Stimulated activated CD8-positive, alpha-beta memory T cell treated with anti-CD3 and anti-CD28 coated beads, Interleukin-4, amount 100 ng/mL, for 1 hour (primary cell): ENCODE measurements at places on chromosomes 13 and 19.
A peak's percentile ranks its signal among the peaks of the same experiment; 100 is the strongest.

DNA sequence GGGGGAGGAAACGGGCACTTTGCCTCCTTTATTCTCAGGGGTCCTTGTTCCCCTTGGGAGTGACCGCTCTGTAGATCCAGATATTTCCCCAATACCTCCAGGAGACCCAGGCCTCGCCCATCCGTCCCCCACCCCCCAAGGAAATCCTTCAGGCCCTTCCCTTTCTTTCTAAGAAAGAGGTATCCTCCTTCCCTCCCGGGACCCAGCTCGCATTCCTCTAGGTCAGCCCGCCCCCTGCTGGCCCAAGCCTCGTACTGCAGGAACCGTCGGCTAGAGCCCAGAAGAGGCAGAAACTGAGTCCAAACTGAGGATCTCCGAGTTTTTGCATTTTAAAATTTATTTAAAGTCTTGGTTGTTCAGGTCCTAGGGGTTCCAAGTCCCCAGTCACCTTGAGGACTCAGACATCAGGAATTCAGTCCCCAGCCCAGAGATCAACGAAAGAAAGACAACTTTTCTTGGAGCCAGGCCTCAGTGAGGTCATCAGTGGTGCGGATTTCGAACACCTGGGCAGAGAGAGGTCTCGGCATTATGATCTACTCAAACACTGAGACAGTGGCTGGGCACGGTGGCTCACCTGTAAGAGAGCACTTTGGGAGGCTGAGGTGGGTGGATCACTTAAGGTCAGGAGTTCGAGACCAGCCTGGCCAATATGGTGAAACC, 7.5 kb upstream of the LRFN1 start:
- peak; percentile 75 for DNase-seq

GRCh38 chr13:31522396-31522795, 216.9 kb upstream of the RXFP2 start:
- no peak for DNase-seq

- DNase-seq: no peak
Measured at GRCh38 chr13:23934520-23934919, 37.2 kb upstream of the C1QTNF9B start.

GRCh38 chr19:47618771-47619170, 9.8 kb downstream of the BICRA start:
- no peak for DNase-seq

DNA sequence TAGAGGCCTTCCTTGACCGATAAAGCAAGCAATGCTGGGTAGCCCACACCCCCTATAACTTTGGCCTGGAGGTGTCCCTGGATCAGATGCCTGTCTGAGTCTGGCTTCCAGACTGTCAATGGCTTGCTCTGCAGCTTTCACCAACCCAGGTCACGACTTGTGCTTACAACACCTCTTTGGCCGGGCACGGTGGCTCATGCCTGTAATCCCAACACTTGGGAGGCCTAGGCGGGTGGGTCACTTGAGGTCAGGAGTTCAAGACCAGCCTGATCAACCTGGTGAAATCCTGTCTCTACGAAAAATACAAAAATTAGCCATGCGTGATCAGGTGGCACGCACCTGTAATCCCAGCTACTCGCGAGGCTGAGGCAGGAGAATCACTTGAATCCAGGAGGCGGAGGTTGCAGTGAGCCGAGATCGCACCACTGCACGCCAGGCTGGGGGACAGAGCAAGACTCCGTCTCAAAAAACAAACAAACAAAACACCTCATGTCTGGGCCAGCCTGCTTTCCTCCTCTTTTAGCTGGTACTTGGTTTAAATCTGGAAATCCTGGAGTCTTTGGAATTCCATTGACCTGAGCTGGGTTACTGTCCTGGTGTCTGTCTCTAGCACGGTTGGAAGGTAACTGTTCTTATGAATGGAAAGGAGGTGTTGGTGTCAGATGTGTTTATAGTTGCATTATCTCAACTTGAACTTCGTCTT, 10.3 kb upstream of the GARRE1 start:
- no peak for DNase-seq

DNA sequence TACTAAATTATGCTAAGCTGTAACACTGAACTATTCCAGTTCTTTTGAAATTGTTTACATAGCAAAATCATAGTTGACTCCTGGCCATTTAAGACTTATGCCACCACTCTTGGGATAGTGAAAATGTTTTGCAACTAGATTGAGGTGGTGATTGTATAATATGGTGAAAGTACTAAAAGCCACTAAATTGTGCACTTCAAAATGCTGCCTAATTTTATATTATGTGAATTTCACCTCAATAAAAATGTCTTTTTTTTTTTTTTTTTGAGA, 5.0 kb upstream of the SAE1 start:
- DNase-seq: no peak

DNA sequence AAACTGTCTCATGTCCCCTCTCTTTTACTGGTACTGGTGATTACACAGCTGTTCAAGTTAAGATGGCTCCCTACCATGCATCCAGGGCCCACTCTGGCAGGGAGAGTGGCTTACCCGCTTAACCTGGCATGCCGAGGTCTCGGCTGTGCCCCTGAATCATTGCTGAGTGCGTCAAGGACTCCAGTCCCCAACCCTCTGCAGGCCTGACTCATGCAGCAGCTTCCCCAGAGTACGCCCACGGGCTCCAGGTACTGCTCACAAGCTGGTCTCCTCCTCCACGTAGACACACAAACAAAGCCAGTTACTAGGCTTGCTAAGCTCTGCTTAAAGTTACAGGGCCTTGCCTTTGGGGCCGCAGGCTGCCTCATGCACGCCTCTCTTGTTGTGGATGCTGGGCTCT, 447.4 kb downstream of the COG6 start:
- DNase-seq: no peak

- no peak for DNase-seq
Measured at GRCh38 chr19:36081385-36081784, 26.7 kb downstream of the WDR62 start.

DNA sequence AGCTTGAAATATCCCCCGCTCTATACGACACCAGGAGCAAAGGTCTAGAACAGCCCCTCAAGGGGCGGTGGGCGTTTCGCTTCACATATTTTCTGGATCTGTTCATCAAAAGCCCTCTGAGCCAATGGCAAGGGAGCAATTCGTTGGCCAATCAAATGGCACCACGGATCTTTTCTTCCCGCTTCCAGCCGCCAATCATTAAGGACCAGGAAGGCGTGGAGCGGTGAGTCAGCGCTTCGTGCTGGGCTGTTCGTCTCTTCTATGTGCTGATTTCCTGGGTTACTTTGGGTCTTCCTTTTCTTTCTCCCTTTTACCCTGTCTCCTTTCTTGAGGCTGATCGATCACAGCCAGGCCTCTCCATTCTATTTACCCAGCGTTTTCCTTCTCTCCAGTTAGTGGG, at the start of gene NLRP4:
NLRP4 (plus strand) TSS at position 201 of the 400 bp plus-strand sequence. CDS start 15,541 bp downstream, outside the sequence.
- DNase-seq: no peak

DNA sequence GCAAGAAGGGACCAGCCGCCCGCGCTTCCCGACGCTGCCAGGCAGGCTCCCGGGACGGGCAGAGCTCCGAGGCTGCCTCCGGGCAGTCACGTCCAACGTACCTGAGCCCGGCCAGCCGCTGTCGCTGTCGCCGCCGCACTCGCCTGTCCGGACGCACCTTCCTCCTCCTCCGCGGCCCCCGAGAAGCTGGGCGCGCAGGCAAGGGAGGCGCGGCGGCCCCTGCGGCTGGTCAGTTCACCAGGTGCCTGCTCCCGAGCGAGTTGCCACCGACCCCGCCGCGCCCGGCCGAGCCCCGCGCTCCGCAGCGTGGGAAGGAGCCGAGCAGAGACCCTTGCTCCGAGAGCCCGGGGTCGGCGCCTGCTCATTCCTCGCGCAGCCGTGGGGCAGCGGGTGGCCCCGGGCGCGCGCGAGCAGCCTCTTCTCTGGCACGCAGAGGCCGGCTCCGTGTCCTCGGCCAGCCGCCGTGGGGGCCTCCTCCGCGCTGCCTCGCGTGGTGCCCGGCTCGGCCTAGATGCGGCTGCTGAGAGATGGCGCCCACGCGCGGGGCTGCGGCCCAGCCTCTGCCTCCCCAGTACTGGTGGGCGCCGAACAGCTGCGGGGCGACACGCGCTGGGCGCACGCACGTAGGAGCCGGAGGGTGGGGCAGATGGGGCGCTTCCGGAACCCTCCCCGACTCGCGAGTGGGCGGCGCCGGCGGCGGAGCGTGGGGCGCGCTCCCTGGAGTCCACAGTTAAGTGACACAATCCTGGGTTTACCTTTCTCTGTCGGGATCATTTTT, 419.4 kb downstream of the UQCRFS1 start:
- DNase-seq: no peak

DNA sequence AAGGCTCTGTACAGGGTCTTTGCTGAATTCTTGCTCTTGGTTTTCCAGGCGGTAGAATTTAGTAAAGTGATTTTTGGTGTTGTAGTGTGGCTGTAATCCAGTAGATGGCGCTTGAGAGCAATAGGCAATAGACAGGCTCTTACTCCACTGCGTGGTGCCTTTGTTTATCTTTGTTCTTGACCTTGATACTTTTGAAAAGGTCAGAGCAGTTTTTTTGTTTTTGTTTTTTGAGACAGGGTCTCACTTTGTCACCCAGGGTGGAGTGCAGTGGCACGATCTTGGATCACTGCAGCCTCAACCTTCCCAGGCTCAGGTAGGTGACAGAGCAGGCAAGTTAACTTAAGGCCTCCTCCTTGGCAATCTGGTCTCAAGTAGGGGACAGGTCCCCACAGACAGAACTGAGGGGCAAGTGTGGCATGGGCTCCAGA, 12.2 kb upstream of the LILRA5 start:
- DNase-seq: no peak

DNA sequence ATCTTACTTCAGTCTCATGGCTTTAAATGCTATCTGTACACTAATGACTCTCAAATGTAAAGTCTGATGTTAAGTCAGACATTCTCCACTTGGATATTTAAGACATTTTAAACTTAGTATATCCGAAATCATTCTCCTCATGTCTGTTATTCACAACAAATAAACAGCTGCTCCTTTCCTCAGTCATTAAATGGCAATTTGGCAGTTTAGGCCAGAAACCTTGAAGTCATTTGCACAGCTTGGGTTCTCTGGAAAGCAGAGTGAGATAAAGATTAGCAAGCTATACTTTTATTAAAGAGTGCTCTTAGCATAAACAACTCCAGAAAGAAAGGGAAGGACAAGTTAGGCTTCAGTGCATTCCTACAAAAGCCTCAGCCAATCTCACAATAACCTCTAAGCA, 53.7 kb downstream of the DNAJC15 start:
- no peak for DNase-seq

DNA sequence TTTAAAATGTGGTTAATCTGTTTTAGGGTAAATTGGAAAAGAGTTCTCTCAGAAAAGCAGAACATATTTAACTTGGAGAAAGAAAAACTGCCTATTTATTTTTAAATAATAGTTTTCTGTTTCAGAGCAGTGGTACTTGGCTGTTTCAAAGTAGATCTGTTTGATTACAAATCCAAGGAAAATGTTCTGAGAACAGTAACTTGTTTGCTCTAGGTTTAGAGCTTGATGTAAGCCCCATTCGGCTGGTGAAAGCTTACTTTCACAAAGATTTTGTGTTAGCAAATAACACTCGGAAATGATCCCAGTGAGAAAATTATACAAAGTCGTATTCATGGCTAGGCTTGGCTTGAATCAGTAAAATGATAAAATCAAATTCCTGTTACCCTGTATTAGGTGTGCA, 395.8 kb upstream of the GPC6 start:
- DNase-seq: no peak

DNA sequence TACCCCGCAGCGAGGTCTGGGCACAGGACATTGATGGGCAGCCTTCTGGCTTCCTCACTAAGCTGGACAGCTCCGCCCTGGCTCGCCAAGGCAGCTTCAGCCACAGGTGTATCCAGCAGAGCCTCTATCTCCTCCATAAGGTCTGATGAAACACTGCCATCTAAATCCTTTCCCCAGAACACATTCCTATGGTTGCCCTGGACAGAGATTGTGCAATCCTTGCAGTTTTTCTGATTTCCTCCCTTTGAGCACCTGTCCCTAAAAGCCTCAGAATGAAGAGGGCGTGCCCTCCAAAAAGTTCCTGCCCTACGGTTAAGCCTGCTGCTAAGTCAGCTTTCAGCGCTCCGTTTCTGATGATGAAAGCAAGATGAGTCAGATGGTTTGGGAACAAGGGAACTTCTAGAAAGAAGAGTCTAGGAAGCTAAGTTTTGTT, 21.0 kb downstream of the CLEC4M start:
- DNase-seq: no peak

GRCh38 chr13:98853771-98854221, 101.3 kb upstream of the SLC15A1 start:
- no peak for DNase-seq

DNA sequence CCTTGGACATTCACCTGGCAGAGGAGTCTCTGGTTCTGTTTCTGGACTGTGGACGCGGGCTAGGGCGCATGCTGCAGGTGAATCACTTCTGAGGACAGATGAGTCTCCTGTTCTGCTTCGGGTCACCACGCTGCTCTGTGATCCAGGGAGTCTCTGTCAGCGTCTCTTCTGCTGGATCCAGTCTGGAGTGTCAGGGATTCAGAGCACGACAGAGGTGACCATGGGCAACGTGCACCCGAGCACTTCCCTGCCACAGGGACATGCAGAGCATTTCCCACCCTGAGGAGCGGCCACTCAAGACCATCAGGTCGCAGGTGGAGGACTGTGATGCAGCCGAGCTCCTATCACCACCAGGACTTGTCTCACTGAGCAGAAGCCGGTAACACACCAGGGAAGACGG, 24.4 kb upstream of the LILRA2 start:
- no peak for DNase-seq

GRCh38 chr13:98526182-98526512, 50.8 kb downstream of the STK24 start:
- no peak for DNase-seq

DNA sequence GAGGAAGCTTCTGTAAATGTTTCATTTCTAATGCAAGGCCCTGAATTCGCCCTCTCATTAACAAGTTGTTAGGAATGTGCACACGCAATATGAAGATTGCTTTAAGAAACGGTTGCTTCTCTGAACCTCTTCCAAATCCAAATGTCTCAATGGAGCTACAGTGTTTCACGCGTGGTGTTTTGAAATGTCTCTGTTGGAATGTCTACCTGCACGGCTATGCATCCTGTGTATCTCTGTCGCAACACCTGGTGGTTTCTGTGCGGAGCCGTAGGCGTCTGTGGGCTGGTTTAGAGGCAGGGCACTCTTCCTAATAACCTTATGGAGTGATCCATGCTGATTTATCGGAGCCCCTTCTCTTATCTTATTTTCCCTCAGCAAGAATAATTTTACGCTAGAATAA, 1584.2 kb upstream of the SLC10A2 start:
- DNase-seq: no peak

- no peak for DNase-seq
Measured at GRCh38 chr19:17243211-17243829, 2.4 kb downstream of the NR2F6 start.

GRCh38 chr13:32632343-32632909, 46.2 kb downstream of the PDS5B start:
- no peak for DNase-seq

GRCh38 chr13:64414381-64414780, 2815.8 kb downstream of the PCDH9 start:
- no peak for DNase-seq

DNA sequence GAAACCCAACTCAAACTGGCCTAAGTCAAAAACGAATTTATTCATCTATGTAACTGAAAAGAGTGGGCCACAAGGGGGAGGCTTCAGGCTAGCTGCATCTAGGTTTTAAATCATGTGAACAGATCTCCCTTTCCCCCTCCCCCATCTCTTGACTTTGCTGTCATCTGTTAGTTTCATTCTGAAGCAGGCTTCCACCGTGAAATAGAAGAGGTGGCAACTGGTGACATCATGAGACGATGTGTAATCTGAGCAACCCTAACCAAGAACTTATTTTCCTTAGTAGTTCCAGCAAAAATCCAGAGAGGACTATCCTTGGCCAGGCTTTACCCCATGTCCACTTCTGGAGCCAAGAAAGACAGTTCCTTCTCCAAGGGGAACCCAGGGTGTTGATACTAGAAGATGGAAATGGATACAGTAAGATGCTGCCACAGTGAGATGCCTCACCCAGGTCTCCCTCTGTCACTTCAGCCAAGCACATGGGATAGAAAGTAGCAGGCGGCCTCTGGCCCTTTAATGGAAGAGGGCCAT, 9.4 kb downstream of the SAMD4B start:
- DNase-seq: no peak
